Gastroesophageal sphincter (tissue), 4 donors: ENCODE measurements at places on chromosomes 7 and 10.
A peak's percentile ranks its signal among the peaks of the same experiment; 100 is the strongest.

GRCh38 chr7:81680120-81680519 lies 89.7 kb downstream of the HGF start:
- H3K36me3 ChIP-seq: no peaks in the 10 kb centered on the region
- no peak overlapping the region for H3K27ac ChIP-seq
- no peaks in the 10 kb centered on the region for H3K27me3 ChIP-seq
- H3K4me3 ChIP-seq: no peak overlapping the region

DNA sequence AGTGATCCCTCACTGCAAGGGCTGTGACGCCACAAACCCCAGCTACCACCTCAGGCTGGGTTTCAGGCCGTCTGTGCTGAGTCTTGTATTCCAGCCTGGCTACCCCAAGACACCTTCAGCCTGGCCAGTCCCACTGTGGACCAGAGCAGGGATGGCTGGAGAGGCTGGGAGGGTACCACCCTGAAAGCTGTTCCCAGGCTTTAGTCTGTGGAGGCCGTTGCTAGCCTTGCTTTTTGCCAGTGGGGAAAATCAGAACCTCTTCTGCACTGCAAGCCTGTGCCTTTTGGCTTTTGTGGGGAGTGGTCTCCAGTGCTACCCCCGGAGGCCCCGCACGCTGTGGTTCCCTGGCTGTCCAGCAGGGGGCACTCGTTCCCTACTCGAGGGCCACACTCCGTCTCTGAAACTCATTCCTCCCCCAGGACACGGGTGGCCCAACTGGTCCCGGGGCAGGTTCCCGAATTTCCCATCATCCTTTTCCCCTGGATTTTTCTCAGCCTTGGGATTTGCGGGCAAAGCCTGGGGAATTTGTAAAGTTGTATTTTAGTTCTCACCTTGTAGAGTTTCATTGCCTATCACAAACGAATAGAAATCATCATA lies 128.4 kb upstream of the BTBD16 start:
- ATAC-seq: no peak
- H3K36me3 ChIP-seq: peaks cover 30% of the 10 kb centered on the region
- H3K27me3 ChIP-seq: no peaks in the 10 kb centered on the region
- H3K4me3 ChIP-seq: no peak overlapping the region
- H3K27ac ChIP-seq: peak overlapping the region; percentile 90

- H3K4me3 ChIP-seq: no peak overlapping the region
- ATAC-seq: peak; percentile 66
- H3K36me3 ChIP-seq: no peaks in the 10 kb centered on the region
- no peaks in the 10 kb centered on the region for H3K27me3 ChIP-seq
These were observed 262.5 kb downstream of the TRIL start for GRCh38 chr7:28695300-28696295.

GRCh38 chr10:43045631-43046287 lies 31.1 kb upstream of the RET start:
- H3K4me3 ChIP-seq: no peak overlapping the region
- H3K4me1 ChIP-seq: no peaks in the 10 kb centered on the region
- ATAC-seq: no peak
- H3K36me3 ChIP-seq: no peaks in the 10 kb centered on the region
- no peak overlapping the region for H3K27ac ChIP-seq
